Right lung (tissue), 10 donors: ENCODE measurements at places on chromosomes 6 and 20.

DNA sequence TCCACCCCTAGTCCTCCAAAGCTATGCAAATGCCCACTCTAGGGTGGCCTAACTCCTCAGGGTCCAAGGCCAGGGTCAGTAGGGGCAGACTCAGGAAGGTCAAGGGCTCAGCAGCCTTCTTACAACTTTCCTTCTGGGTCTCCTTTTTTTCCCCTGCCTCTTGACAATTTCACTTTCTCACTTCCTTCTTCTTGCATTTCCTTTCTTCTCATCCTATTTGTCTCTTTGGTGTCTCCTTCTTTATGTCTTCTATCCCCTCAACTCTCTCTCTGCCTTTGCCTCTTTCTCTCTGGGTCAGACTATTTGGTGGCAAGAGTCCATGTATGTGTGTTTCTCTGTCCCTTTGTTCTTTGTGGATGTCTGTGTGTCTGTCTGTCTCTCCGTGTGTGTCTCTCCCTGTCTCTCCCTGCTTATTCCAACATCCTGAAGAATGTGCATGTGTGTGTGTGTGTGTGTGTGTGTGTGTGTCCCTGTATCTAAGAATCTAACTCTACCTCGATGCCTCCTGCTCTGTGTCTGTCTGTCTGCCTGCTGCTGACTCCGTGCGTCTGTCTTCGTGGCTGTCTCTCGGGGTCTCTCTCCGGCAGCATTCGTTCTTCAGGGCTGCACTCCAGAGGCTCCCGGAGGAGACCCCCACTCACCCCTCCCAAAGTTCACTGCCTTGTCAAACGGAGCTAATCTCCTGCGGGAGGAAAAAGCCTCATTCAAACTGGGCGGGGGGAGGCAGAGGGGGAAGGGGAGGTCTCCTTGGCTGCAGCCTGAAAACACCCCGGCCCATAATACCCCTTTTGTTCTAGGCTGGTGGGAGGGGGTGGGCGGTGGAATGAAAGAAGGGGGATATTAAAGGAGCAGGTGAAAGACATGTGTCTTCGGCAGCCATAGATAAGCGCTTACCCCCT lies 51.7 kb upstream of the FOXP4 start:
- no peak for DNase-seq

GRCh38 chr6:144737998-144738397 lies 452.9 kb downstream of the UTRN start:
- DNase-seq: no peak

- DNase-seq: no peak
Measured at GRCh38 chr6:45477790-45478189, 100.1 kb upstream of the SUPT3H start.

DNA sequence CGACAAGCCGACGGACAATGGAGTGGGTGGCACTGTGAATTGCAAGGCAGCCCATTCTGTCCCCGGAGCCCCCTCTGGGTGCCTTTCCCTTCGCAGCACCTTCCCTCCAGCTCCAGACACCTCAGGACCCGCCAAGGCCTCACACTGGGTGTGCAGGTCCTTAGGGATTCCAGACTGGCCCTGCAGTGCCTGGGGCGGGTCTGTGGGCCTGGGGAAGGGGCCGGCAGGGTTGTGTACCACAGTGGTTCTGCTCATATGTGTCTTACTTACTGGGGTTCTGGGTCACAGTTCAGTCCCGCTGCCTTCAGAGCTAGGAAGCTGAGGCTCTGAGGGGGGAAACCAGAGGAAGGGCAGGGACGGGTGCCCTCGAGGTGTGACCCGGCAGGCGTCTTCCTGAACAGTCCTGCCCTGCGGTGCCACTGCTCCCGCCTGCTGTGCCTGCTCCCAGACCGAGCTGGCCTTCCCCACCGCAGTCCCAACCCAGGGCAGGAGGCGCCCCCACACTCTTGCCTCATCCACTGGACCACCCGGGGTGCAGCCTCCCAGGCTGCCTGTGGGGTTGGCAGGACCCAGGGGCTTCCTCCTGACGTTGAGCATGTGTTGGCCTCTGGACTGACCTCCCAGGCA lies 16.3 kb upstream of the SLCO4A1 start:
- DNase-seq: no peak
